ENCODE measurements at places on chromosomes 7 and 10.

DNA sequence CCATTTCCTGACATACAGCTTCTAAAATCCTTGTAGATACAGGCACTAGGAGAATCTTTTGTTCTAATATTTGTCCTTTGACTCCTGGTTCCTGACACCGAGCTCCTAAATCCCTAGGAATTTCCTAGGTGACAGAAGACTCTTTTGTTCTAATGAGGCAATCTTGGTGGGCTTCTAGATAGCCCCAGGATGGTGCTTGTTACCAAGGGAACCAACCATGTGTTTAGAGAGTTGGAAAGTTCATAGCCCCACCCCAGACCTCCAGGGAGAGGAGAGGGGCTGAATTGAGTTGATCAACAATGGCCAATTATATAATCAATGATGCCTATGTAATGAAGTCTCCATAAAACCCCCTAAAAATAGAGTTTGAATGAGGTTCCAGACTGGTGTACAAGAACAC is 145.1 kb downstream of the JMJD1C start:
- no peak for DNase-seq

- no peak for DNase-seq
Observed at GRCh38 chr7:29871787-29872398, 65.6 kb downstream of the WIPF3 start.

DNA sequence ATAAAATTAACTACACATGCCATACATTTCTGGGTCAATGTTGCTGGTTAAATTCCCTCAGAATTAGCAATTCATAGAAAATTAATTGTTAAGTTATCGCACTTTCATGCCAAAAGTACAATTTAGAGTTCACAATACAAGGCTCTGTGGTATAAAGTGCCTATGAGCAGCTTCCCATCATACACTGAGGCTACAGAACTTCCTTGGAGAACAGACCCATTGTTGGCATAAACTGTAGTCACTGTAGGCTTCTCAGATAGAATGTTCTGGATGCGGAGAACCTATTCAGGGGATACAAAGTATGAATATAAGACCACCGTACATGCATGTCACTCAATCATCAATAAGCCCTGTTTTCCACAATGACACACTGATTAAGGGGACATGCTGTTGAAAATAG is 9.0 kb upstream of the PON3 start:
- no peak for DNase-seq

DNA sequence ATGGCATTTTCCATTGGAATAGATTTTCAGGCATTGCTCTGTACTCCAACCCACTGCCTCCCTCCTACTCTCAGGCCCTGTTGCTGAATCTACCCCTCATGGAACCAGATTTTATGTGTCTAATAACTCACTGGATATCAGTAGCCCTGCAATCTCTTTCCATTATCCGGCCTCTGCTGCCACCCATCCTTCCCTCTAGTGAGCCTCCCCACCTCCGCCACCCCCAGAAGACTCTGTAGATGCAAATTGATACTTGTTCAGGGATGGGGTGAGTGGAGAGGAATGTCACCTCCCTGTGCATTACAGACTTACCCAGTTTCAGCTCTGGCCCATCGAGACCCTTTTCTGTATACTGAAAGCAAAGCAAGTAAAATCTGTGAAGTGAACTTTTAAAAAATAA is 52.3 kb upstream of the PHYHIPL start:
- no peak for DNase-seq

DNA sequence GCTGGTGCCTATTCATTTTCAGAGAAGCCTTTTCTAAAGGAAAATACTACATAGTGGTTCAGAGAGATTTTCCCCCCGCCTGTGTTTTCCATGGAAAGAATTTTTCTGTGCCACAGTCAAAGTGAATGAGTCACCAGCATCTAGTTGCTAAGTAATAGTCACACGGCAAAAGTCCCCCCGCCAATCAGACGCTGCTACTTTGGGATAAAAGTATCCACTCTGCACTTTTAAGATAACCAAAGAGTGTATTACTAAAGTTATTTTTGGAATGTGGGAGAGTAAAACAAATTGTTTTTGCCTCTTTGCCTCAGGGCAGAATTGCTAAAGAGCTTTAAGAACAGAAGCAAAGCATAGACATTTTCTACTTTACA is 23.5 kb downstream of the ABLIM1 start:
- peak; percentile 45 for DNase-seq

- no peak for DNase-seq
Observed at GRCh38 chr10:69107176-69107490, 16.8 kb upstream of the VPS26A start.

- DNase-seq, result peak; percentile 30
Observed at GRCh38 chr10:91694170-91694794, 61.4 kb upstream of the PPP1R3C start.

DNA sequence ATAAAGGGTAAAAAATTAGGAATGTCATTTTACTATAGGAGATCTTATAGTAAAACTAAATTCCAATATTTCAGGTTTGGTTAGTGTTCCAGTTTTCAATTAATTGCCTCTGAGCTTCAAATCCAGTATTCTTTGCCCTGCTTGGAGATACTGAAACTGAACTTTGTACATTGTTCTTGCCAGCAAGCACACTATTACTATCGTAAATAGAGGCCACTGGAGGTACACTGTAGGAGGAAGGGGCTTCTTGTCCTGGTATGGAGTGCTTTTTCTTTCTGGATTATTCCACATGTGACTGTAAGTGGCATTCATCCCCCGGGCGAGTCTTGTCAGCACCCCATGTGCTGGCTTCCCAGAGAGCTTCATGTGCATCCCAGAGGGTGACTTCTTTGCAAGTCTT is 234.7 kb upstream of the PTPRZ1 start:
- no peak for DNase-seq

DNA sequence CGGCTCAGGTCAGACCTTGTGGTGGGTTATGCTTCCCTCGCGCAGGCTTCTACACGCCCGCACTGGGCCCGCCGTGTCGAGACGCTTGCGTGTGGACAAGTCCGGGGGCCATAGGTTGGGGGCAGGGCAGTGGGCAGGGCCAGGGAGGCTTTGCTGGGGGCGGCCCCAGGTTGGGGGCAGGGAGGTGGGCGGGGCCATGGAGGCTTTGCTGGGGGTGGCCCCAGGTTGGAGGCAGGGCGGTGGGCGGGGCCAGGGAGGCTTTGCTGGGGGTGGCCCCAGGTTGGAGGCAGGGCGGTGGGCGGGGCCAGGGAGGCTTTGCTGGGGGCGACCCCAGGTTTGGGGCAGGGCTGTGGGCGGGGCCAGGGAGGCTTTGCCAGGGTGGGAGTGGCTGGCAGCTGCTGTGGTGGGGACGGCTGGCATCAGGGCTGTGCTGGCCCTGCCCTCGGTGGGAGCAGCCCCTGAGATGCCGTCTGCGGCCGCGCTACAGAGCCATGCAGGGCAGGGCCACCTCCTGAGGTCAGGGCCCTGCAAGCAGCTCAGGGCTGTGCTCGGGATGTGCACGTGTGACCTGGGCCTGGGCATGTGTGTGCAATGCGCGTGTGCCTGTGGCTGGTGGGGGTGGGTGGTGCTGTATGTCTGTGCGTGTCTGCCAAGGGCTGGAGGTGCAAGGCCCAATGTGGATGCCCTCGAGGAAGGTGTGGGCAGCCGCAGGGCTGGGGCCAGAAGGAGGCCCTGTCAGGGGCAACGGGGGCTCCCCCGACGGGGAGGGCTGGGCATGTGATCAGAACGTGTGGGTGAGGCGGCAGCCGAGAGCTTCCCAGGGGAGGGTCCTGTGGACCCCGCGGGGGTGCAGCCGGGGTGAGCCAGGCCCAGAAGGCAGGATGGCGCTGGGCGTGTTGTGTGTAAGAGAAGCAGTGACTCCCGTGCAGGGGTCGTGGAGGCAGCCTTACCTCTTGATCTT is 72.5 kb upstream of the NKX6-2 start:
- DNase-seq, result no peak

GRCh38 chr10:110577056-110577455 is 9.6 kb downstream of the SMC3 start:
- DNase-seq, result no peak

DNA sequence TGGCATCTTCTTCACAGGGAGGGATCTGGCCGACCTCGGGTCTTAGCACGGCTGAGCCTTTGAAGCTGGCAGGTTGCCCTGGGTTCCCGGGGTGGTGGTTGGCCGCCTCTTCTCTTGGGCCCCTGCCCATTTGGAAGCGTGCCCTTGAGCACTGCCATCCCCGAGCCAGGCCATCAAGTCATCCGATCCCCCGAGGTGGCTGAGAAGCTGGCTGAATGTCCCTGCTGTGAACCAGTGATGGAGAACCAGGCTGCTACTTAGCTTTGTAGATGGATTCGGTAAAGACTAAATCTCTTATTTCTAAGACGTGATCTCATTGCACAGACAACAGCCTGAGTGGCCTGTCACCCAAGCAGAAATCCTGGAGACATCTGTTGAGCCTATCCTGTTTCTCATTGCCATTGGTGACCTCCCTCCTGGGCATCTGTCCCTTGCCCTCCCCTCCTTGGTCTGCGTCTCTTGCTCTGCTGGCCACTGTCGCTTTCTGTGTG is 74.3 kb downstream of the GRK5 start:
- DNase-seq, result no peak

All from suppressor macrophage treated with lipopolysaccharide for 4 hours (primary cell).